ENCODE measurements at places on chromosomes 6 and 20.
A peak's percentile ranks its signal among the peaks of the same experiment; 100 is the strongest.

GRCh38 chr6:62283796-62284411, 2.1 kb downstream of the KHDRBS2 start:
- DNase-seq: no peak

DNA sequence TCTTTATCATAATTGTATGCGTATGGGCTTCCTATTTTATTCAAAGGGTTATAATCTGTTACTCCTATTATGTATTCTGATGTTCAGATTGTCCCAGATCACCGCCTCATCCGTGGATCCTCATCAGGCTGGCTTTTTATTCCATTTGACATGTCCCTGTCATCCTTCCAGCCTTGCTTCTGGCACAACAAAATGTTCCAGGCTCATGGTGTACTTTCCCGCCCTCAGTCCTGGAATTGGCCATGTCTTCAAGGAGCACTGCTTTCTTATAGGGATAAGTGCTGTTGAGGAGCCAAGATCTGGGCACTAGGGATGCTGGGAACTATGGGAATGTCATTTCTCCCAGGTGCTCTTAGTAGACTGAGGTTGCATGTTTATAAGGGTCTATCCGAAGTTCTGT, 207.8 kb downstream of the JARID2 start:
- DNase-seq: no peak

DNA sequence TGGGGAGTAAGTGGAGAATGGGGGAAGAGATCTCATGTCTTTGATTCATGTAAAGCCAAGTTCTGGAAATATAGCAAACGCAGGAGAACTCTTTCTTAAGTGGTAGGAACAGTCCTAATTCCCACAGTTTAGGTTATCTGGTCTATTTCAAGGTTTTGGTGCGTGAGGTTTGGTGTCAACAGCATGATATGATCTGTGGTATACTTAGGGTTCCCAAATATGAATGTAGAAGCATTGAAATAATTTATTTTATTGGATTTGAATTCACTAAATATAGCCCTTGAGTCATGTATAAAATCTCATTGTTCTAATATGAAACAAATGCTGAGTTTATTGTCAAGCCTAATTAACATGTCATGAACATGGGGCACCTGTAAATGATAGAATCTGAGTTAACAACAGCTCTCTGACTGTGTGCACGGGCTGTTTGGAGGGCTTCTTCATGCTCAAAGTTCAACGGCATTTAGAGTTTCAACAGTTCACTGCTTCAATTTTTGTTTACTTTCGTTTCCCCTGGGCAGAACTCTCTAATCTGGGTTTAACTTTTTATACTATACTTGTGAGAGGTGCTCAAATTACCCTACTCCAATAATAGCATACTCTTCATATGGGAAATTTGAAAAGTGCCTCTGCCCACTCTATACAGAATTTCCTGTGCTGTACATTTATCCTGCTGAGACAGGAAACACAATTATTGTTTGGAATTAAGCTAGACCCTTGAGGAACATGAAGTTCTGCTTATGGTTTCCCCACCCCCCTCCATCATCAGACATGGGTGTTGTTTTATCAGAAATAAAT, 236.3 kb upstream of the ZNF217 start:
- DNase-seq: no peak

DNA sequence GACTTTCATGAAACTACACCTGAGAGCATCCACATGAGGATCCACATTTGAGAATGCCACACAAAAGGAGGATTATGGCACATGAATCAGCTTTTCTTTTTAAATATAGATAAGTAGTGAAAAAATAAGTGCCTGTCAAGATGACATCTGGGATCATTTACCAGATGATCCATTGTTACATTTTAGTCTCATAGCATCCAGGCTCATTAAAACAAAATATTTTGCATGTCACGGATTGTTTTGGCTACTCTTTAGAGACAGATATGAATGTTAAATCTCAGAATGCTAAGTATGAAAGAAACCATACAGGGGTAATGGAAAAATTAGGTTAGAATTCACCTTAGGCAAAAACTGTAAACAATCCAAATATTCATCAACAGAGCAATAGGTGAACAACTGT, 66.7 kb downstream of the MYO6 start:
- DNase-seq: no peak

- DNase-seq: no peak
These were observed 302.3 kb downstream of the TBC1D7 start for GRCh38 chr6:13025893-13026499.

DNA sequence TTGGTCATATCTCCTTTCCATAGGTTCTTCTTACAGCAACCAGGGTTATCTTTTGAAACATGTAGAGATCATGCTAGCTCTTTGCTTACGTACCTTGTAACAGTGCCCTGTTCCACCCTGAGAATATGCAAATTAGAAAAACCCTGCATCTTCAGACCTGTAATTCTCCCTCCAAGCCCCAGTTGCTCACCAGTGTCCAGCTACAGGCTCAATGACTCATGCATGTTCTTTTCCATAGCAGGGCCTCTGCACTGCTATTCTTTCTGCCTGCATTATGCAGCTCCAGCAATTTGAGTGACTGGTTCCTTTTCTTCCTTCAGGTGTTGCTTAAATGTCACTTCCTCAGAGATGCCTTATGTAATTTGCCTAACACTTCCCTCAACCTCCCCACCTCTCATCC, 636.2 kb downstream of the KHDRBS2 start:
- DNase-seq: no peak

- DNase-seq: no peak
These were observed 109.1 kb downstream of the MAN1A1 start for GRCh38 chr6:119240257-119241110.

GRCh38 chr6:72621291-72622093, at the start of gene KCNQ5:
Gene KCNQ5 (plus strand): TSS chr6:72622064.
- no peak for DNase-seq

DNA sequence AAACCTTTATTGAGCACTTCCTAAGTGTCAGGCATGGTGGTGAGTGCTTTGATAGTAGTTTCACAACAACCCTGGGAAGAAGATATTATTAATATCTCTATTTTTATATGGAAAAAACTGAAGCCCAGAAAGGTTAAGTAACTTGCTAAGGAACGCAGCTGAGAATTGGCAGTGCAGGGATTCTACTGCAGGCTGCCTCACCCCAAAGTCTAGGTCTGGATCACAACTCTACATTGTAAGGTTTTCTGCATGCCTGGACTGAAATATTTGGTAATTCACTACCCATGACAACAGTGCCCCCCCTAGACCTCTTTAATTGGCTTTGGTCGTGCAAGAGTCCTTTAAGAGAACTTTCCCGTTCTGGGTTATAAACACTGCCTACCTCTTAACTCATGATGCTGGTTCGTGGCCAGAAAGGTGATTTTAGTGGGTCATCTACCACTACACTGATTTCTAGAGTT, 67.1 kb upstream of the KCNQ5 start:
- no peak for DNase-seq

DNA sequence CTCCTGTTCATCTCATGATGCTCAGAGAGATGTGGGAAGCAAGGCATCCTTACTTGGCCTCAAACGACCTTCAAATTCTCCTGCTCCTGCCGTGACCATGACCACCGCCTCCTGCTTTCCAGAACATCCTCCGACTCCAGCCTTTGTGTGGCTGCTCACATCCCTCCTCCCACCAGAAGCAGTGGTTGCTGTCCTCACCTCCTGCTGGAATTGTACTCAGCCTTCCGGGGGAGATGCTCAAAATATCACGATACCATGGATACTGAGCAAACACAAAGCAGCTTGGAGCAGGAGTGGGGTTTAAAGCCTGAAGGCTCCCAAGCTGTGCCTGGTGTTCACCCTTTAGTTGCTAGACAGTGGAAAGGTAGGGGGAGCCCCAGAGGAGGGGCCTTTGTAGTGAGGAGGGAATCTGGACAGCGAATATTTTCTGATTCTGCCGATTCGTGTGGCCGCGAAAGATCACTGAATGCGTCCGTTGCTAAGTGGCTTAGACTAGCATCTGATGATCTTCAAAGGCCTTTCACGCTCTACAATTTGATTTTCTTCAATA, 9.3 kb upstream of the DUSP22 start:
- DNase-seq: no peak

GRCh38 chr6:92184933-92185332, 1234.4 kb downstream of the EPHA7 start:
- no peak for DNase-seq

DNA sequence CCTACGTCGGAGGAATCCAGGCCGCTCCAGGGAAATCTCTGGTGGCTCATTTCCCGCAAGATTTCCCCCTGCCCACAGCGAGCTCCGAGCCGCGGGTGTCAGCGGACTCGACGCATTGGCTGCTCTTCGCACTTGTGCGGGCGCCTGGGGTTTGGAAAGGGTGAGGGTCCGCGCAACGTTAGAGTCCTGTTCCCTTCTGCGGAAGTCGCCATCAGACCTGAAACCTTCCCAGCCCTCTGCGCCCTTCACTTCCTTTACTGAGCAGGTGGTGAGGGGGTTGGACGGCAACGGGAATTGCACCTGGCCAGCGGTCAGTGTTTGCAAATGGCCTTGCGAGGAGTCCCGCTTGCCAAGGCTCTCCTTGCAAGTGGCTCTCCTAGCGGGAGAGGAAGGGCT, 8.4 kb downstream of the PAX1 start:
- no peak for DNase-seq

DNA sequence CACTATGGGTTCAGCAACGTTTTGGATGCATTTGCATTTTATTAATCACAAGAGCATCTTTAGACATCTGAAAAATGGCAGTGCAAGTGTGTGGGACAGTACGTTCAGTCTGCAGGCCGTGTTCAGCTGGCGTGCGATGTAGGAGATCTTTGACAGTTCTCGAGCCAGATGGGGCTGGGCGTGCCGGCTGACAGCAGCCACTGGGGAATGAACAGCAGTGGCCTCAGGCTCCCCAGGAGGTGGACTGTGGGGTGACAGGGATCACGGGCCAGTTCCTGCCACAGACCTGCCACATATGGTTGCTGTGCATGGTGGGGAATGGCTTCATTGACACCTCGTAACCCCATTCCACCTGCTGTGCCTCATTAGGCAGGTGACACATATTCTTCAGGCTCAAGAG, 16.4 kb upstream of the MLN start:
- DNase-seq: no peak

- no peak for DNase-seq
These were observed 35.2 kb downstream of the RAB22A start for GRCh38 chr20:58344741-58345140.

GRCh38 chr20:64112691-64113443, 5.5 kb upstream of the NPBWR2 start:
- DNase-seq: no peak

GRCh38 chr6:168305096-168305749, 14.4 kb downstream of the DACT2 start:
- DNase-seq: no peak

DNA sequence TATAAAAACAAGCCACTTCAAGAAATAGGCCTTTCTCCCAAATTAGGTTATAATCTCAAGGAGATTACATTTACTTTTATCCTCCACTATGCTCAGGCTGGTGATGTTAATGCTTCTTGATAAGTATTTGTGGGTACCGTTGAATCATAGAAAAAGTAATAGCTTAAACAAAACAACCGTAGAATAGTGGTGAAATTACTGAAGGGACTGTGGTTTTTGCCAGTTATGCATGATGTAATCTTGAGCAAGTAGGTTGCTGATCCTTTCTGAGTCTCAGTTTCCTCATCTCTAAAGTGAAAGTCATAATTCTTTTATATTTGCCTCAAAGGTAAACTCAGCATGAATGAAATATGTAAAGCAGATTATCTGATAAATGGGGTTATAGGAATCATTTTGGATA, 187.3 kb upstream of the JAG1 start:
- DNase-seq: no peak

DNA sequence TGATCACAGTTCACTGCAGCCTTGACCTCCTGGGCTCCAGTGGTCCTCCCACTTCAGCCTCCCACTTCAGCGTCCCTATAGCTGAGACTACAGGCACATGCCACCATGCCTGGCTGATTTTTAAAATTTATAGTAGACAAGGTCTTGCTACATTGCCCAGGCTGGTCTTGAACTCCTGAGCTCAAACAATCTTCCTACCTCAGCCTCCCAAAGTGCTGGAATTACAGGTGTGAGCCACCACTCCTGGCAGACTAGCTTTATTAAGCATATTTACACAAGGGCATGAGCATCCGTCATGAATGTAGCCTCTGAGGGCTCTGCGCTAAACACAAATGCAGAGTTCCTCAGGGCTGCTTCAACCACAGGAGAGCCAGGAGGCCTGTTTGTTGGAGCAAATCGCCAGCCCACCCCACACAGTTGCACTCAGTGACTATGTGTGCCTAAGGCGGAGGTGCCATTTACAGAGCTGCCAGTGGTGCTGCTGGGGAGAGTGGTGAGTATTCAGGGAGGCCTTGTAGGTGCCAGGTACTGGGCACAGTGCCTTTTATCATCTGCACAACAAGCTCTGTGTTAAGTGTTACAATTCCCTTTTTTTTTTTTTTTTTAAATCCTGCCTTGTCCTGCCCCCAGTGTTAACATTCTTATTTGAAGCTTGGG, 78.2 kb downstream of the PSMG4 start:
- no peak for DNase-seq

DNA sequence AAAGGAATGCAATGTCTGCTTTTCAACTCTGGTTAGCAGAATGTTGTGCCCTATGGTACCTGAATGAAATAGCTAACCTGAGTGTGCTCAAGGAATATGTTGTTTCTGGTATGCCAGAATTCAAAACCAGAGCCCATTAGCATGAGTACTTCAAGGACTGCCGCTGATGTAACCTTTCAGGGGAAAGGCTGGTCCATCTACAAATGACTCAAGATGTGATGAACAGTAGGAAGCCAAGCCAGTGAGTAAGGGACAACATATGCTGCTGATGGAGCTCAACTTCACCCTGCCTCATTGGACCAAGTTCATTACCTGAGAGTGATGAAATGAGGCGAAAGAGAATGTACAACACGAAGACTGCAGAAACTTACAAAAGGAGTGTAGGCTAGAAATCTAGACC, 95.7 kb upstream of the BMP2 start:
- no peak for DNase-seq

- DNase-seq: no peak
These were observed 198.6 kb upstream of the THBS2 start for GRCh38 chr6:169452117-169452868.

DNA sequence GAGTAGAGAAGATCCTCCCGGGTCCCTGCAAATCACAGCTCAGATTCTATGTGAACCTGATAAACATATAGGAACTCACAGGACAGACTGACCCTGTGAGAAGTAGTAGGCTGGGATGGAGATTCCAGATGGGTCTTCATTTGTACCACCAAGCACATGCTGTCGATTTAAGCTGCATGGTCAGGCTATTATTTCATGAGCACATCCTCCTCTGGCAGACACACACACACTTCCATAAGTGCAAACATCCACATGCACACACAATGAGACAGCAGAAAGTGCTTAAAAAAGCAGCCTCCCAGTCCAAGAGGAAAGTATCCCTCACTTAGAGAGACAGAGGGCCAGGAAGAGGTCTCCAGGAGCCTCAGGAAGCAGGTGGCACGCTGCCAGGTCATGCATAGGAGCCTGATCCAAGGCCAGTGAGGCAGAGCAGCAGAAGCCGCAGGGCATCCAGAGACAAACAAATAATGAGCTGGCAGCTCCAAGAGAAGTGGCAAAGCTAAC, 131.8 kb downstream of the UNC5CL start:
- peak; percentile 39 for DNase-seq

- DNase-seq: no peak
These were observed 752.8 kb downstream of the CBLN4 start for GRCh38 chr20:55252521-55252920.

- no peak for DNase-seq
These were observed 108.8 kb downstream of the HUS1B start for GRCh38 chr6:548091-548490.

Data from NCI-H1417 treated with DMSO at 0.1 percent for 48 hours (cell line).